NCI-H2171 treated with DMSO at 0.1 percent for 48 hours (cell line): ENCODE measurements at places on chromosomes 5 and 9.
A peak's percentile ranks its signal among the peaks of the same experiment; 100 is the strongest.

- DNase-seq = no peak
These were observed 1.6 kb downstream of the FER start for GRCh38 chr5:108749128-108749861.

- no peak for DNase-seq
These were observed 16.5 kb upstream of the IRX4 start for GRCh38 chr5:1899201-1899600.

DNA sequence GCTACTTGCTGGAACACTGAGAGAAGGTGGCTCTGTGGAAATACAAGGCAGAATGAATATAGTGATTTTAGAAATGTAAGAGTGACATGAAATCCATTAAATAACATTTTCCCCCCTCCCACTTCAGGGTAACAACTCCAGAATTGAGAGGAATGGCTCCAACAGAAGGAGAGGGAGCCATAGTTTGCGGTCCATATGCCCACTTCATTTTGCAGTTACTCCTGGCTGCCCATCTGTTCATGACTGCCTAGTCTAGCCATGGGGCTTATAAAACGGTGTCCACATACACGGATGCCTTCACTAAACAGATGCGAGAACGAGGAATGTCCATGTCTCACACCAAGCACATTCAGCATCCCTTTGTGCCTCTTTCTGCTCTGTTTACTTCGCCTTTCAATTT lies 186.7 kb downstream of the TMEM38B start:
- peak; percentile 23 for DNase-seq

- DNase-seq = no peak
These were observed 2.7 kb downstream of the CSF2 start for GRCh38 chr5:132076202-132076830.

DNA sequence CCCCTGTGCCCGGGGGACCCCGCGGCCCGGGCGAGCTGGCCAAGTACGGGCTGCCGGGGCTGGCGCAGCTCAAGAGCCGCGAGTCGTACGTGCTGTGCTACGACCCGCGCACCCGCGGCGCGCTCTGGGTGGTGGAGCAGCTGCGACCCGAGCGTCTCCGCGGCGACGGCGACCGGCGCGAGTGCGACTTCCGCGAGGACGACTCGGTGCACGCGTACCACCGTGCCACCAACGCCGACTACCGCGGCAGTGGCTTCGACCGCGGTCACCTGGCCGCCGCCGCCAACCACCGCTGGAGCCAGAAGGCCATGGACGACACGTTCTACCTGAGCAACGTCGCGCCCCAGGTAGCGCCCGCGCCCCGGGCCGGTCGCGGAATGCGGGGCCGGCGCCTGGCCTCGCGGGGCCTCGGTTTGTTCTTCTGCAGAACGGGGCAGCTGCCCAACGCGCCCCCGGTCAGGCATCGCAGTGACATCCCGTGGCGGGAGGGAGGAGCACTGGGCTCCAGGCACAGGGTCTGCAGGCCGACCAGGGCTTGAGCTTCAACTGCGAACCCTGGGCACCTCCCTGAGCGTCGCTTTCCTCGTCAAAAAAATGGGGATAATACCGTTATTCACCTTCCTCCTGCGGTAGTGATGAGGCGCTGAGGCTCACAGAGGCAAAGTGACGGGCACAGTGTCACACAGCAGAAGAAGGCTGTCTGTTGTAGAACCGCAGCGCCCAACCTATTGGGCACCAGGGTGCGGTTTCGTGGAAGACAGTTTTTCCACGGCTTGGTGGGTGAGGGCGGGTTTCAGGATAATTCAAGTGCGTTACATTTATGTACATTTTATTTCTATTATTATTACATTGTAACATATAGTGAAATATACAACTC lies 777 bp downstream of the ENDOG start:
- peak; percentile 63 for DNase-seq

- no peak for DNase-seq
These were observed 64.4 kb downstream of the PLPPR1 start for GRCh38 chr9:101092922-101093321.

DNA sequence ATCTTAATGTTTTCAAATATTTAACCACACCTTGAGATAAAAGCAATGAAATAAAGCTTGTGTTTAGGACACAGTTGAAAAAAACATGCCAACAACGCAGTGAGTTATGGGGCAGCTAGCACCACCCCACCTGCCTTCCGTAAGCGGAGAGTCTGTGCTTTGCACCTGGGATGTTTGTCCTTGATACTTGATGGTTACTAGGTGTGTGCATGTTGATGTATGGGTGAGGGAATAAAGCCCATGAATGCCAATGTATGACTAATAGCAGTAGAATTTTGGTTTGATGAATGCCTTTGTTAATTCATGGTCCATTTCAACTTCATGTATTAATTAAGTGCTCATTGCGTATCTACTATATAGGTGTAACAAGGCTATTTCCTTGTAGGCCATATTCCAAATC lies 74.0 kb downstream of the PCSK5 start:
- DNase-seq = no peak

DNA sequence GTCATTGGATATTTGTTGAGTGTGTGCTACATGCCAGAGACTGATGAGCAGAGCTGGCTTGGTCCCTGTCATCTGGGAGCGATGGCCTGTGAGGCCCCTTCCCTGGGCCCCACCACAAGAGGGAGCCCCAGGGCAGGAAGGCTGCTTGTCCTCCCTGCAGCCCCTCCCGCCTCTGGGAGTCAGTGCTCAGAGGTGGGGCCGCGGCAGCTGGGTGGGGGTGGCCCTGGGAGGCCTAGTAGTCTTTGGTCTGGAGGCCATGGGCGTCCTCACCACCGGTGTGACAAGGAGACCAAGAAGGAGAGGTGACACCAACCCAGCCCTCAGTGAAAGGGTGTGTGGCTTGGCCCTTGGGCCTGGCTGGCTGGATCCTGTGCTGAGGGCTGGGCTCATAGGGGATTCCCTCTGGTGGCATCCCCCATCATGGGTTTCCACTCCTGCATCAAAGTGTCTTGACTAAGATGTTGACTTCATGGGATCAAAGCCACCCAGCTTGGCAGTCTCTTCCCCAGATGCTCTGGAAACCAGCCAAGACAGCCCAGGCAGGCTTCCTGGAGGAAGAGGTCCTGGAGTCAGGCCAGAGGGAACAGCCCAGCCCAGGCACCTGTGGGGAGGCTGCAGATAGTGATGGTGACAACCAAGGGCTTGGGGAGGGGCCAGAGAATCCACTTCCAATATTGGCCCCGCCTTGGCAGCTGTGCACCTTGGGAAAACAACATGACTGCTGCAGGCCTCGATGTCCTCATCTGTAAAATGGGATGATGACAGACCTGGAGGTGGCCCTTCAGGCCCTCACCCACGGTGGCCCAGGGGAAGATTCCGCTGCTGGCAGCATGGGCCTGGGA lies 166.7 kb downstream of the GAPVD1 start:
- no peak for DNase-seq

- DNase-seq = no peak
These were observed 41.1 kb downstream of the XRCC4 start for GRCh38 chr5:83118471-83118870.

DNA sequence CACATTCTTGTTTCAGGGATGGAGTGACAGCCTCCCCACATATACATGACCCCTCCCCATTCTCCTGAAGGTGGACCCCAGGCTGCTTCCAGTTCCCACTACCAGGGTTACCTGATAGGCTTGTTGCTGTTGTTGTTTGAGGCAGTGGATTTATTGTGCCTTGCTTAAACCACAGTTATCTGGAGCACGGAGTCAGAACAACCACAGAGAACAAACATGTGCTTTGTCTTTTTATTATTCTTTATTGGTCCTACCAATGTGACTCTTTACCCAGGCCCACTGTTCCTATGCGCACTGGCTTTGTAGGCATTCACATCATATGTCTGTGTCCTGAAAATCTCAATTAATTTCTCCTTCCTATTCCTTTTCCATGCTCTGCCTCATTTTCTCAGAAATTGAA lies 41.2 kb upstream of the IPPK start:
- DNase-seq = no peak

- peak; percentile 60 for DNase-seq
These were observed 25.6 kb downstream of the CAMK2A start for GRCh38 chr5:150263801-150264621.

GRCh38 chr9:125426926-125427325 lies 165.3 kb downstream of the GAPVD1 start:
- no peak for DNase-seq

DNA sequence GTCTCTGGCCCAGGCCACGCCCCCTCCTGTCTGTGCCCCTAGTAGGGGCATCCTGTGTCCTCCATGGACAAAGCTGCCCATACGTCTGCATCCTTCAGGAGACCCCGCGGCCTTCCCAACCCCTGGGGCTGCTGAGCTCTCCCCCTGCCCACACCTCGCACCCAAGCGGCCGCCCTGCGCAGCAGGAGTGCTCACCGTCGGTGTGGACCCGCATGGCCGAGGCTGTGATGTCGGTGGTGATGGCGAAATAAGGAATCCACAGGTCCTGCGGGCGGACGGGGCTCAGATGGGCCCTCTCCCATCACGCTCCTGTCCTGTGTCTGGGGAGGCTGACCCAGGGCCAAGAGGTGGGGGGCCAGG lies 4.8 kb upstream of the NSMF start:
- DNase-seq = no peak

DNA sequence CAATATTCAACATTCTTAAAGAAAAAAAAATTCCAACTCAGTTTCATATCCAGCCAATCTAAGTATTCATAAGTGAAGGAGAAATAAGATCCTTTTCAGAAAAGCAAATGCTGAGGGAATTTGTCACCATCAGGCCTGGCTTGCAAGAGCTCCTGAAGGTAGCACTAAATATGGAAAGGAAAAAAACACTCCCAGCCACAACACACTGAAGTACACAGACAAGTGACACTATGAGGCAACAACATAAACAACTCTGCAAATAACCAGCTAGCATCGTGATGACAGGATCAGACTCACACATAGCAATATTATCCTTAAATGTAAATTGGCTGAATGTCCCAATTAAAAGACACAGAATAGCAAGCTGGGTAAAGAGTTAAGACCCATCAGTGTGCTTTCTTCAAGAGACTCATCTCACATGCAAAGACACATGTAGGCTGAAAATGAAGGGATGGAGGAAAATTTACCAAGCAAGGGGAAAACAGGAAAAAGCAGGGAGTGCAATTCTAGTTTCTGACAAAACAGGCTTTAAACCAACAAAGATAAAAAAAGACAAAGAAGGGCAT lies 33.1 kb downstream of the ANKRD33B start:
- no peak for DNase-seq

- no peak for DNase-seq
These were observed 943.8 kb upstream of the TYRP1 start for GRCh38 chr9:11749396-11749795.

- no peak for DNase-seq
These were observed 17.2 kb upstream of the CMYA5 start for GRCh38 chr5:79672392-79672791.
